Activated T-helper 1 cell treated with anti-CD3 and anti-CD28 coated beads, Interleukin-2, amount 50 U/mL, for 16 hours (primary cell): ENCODE measurements at places on chromosomes 12 and 14.

- no peak for DNase-seq
These were observed 66.0 kb downstream of the DENND5B start for GRCh38 chr12:31524791-31525495.

DNA sequence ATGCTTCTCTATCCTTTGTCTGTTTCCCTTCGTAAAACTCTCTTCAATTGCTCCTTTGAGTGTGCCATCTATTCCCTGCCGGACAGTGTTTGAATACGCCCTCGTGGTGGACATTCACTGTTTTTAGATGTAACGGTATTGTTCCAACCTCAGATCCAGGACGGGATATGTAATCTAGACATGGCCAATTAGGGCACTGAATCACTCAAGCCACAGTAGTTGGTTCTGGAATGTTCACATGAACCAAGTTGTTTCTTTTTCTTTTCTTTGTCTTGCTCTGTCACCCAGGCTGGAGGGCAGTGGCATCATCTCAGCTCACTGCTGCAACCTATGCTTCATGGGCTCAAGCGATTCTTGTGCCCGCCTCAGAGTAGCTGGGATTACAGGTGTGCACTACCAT is 204.2 kb upstream of the PLXNC1 start:
- no peak for DNase-seq

- peak; percentile 27 for DNase-seq
These were observed 108.7 kb upstream of the CCND2 start for GRCh38 chr12:4164559-4165558.

DNA sequence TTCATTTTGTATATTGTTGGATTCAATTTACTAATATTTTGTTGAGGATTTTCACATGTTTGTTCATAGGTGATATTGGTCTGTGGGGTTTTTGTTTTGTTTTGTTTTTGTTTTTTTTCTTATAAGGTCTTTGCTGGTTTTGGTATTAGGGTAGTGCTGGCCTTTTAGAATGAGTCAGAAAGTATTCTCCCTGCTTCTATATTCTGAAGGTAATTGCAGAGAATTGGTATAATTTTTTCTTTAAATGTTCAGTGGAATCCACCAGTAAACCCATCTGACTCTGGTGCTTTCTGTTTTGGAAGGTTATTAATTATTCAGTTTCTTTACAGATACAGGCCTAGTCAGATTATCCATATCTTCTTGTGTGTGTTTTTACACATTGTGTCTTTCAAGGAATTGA is 8.9 kb downstream of the TOGARAM1 start:
- no peak for DNase-seq

- peak; percentile 2 for DNase-seq
These were observed 97.3 kb downstream of the KIF26A start for GRCh38 chr14:104235686-104236085.

GRCh38 chr12:67193704-67194103 is 75.5 kb upstream of the CAND1 start:
- DNase-seq: no peak

DNA sequence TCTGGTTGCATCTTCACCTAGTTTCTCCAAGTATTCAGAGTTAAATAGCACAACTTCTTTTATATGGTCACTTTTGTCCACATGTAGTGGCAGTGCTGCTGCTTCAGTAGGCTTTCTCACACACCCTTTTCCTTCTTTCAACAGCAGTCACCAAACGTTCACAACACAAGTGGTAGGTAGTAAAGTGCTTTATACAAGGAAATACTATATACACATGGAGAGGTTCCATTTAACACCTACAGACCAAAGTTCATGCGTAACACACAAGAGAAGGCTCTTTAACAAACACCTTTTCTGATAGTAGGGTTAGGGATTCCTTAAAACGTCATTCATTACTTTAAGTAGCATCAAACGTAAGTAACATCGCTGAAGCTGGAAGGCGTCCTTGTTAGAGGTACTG is 107.1 kb upstream of the USP44 start:
- no peak for DNase-seq

- DNase-seq: no peak
These were observed 336.5 kb downstream of the FSCB start for GRCh38 chr14:44170556-44170955.
